SHP77 treated with DMSO at 0.1 percent for 48 hours (cell line): ENCODE measurements at places on chromosomes 16 and 17.

DNA sequence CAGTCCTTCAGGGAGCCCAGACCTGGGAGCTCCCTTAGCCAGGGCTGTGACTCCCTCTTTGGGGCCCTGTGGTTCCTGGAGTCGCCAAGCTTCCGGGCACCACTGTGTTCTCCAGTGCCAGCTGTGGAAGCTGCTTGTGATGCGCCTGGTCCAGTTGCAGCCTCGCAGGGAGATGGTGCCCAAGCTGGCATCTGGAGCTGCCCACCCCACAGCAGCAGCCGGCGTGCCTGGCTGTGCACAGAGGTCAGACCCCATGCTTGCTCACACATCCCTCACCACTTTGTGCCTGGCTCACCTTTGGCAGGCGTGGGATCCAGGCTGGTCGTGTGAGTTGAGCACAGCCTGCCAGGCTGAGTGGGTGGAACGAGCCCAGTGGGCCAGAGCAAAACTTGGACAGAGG is 18.2 kb downstream of the RHOT1 start:
- DNase-seq: no peak

DNA sequence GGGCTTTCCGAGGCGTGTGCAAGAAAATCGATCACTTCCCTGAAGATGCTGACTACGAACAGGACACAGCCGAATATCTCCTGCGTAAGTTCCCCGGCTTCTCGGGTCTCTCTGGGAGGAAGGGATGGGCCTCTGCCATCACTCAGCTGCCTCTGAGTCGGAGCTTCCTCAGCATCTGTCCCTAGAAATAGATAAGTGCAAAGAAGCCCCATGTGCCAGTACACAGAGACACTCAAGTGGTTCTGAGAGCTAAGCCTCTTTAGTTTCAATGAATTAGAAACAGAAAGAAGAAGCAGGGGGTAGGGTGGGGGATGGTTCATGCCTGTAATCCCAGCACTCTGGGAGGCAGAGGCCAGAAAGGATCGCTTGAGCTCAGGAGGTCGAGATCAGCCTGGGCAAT is 90.6 kb downstream of the CACNG3 start:
- DNase-seq: no peak

DNA sequence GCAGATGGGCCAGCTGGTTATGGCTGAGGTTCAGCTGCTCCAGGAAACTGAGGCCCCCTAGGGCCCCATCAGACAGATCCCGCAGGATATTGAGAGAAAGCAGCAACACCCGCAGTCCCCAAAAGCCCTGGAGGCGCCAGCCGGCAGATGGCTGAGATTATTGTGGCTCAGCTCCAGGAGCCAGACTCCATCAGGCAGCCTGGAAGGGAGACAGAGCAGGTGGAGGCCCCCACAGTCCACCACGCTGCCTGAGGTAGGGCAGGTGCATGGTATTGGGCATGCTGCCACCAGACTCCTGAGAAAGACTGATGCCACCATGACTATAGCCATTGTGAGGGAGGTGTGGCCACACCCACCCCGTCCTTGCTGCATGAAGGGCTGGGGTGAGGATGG is 9.5 kb upstream of the TMEM101 start:
- peak; percentile 80 for DNase-seq

DNA sequence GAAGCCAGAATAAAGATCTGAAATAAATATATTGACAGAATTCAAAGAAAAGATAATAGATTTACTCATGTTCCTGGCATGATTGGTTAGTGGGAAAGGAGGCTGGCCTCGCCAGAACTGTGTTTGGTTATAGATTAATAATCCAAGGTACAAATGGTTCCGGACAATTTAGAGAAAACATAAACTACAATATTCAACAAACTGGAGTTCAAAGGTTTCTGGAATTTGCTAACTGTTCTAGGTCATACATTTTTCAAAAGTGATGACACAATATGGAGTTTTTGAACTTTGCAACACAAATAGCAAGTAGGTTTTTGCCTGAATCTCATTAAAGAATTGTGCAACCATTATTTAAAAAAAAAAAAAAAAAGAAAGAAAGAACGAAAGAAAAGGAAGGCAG is 251.7 kb upstream of the SALL1 start:
- no peak for DNase-seq

- no peak for DNase-seq
Observed at GRCh38 chr17:6249732-6250131, 179.6 kb downstream of the WSCD1 start.

DNA sequence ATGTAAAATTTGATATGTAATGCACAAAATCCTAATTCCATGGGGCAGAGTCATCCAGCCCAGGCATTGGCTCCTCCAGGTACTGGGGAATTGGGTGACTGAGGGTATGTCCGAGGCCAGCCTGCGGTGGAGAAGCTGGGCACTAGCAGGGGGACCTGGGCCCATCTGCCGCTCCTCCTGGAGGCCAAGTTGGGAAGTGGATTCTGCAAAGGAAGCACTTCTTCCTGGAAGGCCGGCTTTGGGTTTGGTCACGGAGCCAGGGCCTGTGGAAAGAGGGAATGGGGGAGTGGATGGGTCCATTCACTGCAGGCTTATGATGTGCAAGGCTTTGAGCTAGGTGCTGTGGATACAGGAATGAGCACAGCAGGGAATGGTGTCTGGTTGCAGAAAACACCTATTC is 85.8 kb downstream of the GNAO1 start:
- no peak for DNase-seq
